ENCODE measurements at places on chromosomes 11 and 22. TPM values are rescaled to one million over a fixed set of nuclear protein-coding genes. Genes with fewer than 3 reads are reported as not detected.
A peak's percentile ranks its signal among the peaks of the same experiment; 100 is the strongest.

DNA sequence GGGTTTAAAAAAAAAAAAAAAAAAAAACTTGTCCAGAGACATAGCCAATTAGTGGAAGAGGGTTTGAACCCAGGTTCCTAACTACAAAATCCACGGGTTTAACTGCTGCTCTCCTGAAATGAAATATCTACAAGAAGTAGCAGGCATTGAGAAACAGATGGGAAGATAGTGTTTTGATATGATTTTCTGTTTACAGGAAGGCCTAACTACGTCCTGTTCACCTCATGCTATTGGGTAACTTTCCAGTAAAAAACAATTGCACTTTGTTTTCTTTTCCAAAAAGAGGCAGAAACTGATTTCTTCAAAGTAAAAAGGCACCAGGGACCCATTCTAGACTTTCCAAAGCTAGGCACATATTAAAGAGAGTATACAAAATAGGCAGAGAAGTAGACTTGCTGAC lies 5.9 kb upstream of the C11orf91 start:
- no peak for DNase-seq

DNA sequence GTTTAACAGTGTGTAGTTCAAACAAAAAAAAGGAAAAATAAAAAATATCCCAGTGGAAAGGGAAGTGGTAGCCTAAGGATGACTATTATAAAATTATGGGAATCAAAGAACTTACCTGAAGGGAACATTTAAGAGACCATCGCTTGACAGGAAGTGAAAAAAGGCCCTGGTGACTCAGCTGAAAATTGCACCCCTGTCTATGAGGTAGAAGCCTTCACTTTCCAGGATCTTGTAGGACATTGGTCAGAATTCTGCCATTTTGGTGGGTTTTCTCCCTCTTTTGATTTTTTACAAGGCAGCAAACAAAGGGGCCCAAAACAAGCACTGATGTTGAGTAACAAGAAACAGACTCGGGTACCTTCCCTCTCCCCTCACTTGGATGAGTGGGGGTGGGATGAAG lies 15.6 kb downstream of the DDX17 start:
- DNase-seq = no peak

GRCh38 chr22:20240900-20241299 lies 27.2 kb downstream of the RTN4R start:
- DNase-seq = no peak

DNA sequence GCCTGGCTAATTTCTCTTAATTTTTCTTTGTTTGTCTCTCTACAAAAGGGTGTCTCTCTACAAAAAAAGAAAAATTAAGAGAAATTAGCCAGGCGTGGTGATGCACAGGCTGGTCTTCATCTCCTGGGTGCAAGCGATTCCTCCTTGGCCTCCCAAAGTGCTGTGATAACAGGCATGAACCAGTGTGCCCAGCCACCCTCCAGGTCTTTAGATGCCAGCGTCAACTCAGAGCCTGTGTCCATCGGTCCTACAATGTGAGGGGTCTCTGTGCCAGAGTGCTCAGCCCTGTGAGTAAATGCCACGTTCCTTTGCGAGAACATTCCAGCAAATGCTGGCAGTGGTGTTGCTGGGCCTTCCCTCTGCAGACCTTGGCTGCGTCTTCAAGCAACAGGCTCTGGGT lies 62.7 kb downstream of the IGF2 start:
- DNase-seq = no peak

DNA sequence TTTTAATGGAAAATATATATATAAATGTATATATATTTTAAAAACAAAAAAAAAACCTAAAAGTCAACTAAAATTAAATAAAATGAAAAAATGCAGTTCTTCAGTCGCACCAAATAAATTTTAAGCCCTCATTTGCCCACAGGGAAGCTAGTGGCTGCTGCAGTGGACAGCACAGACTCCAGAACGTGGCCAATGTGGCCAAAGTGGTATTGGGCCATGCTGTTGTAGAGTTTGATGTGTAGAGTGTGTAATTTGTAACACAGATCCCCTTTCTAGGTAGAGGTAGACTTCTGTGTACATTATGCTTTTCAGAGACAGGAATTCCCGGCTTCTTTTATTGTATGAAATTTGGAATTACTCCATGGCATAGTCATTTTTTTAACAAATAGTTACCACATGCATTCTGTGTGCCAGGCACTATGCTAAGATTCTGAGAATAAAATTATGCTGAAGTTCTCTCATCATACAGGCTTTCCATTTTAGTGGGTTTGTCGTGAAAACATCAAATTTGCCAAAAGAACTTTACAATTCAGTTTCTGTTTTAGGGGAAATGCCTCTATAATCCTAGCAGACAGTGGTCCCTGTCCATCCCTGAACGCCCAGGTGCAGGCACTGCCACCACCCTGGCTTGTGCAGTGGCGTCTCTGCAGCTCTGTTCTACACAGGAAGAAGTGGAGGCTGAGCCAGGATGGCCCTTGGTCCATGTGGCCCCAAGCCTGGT lies 68.5 kb downstream of the MED15 start:
- DNase-seq = no peak

DNA sequence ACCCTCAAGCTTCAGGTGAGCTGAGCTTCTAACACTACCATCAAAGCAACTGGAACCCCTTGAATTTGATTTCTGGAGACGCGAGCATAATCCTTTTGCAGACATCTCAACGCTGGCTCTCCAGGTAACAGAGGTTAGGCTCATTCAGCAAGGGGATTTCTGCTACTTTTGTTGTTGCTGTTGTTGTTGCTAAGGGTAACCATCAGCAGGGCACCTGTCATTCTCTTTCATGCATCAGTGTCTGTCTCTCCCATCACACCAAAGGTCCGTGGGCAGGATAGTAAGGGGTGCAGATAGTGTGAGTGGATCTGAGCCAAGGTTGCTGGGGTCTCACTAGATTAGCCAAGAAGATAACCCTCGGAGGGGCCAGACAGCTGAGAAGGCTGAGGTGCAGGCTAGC lies 90.3 kb downstream of the TP53I11 start:
- no peak for DNase-seq

DNA sequence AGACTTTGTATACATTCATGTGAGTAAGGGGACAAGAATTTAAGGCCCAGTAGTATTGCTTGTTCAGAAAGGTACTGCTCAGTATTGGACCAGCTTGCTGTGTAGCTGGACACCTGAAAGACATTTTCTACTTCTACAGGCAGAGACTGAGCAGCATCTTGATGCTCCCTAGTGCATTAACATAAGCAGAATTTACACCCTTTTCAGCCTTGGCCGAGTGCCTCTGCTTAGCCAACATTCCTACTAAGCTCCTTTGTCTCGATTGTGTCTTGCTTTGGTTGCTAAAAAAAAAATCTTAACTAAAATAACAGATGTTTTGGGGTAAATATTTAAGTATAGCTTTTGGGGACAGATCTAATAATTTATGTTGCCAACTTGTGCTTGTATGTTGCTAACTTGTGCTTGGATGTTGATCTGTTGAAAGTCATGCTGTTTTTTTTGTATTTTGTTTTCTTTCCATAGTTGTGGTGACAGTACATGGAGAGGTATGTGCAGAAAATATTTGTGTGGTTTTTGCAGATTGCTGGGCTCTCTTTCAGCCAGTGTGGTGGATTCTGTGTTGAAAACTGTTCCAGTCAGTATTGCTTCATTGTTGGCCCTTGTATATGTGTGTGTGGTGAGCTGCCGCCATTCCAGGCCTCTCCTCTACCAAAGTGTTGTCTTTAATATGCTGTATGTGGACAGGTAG lies 3.7 kb downstream of the PTS start:
- DNase-seq = no peak

DNA sequence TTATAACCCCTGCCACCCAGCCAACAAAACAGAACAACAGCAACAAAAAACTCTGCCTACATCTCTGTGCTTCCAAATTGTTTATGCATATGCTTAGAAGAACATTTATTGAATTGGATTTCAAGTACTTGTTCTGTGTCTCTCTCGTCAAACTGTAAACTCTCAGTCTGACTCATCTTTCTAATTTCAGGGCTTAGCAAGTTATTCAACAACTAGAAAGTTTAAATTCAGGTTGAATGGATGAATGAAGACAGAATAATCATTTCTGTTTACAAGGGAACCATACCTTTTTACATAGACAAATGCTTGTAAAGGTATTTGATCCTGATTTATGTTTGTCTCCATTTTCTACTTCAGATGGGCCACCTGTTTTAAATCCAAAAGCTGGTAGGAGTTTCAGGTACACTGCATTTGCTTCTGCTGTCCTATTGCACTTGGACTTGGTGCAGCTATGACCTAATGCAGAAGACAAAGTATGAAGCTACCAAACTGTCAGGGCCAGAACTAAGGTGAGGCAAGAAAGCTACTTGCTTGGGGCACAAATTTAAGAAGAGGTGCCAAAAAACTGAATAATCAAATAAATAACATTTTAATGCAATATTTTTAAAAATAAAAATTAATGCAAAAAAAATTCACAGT lies 1.6 kb upstream of the FBXO3 start:
- no peak for DNase-seq

- no peak for DNase-seq
Observed at GRCh38 chr11:7520981-7521487, 7.2 kb downstream of the PPFIBP2 start.

DNA sequence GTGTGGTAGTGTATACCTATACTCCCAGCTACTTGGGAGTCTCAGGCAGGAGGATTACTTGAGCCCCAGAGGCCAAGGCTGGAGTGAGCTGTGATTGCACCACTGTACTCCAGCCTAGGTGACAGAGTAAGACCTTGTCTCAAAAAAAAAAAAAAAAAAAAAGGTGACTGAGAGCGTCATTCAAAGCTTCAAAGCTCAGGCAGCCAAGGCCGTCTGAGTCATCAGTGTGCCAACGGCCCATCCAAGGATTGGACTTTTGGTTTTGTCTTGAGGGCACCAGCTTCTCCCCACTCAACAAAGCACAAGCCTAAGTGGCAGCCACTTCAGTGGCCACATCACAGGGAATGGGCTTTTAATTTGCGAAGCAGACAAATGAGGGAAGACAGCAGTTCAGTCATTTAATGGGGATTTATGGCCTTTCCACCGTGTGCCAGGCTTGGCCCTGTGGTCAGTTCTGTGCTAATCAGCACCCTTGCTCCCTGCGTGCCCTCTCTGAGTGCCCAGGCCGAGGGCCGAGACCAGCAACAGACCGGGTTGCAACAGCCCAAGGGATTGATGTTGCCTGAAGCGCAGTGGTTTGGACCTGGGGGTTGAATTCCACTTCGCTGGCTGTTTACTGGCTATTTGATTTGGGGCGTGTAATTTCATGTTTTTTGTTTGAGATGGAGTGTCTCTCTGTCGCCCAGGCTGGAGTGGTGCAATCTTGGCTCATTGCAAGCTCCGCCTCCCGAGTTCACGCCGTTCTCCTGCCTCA lies 30.2 kb upstream of the CRYBB3 start:
- DNase-seq = no peak

GRCh38 chr11:82082976-82083375 lies 650.7 kb downstream of the FAM181B start:
- DNase-seq = no peak

DNA sequence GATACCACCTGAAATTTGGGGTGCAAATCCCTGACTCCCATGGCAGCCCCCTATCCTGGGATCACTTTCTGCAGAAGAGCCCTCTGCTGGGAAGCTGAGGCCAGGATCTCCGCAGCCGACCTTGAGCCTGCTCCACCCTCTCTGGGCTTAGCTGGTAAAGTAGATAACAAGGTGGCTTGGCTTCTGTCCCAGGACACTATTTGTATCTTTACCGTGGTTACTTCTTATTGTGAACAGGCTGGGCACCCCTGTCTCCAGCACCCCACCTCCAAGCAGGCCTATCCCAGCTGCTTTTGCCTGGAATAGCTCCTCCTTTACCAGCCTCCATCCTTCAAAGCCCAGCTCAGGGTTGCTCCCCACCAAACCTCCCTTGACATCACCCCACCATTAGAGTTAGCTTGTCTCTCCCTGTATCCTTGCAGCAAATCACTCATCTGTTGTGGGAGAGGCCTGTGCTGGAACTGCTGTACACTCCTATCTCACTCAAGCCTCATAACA lies 35.2 kb upstream of the P2RY2 start:
- peak; percentile 87 for DNase-seq

GRCh38 chr11:25038131-25038530 lies 541.3 kb downstream of the LUZP2 start:
- no peak for DNase-seq

DNA sequence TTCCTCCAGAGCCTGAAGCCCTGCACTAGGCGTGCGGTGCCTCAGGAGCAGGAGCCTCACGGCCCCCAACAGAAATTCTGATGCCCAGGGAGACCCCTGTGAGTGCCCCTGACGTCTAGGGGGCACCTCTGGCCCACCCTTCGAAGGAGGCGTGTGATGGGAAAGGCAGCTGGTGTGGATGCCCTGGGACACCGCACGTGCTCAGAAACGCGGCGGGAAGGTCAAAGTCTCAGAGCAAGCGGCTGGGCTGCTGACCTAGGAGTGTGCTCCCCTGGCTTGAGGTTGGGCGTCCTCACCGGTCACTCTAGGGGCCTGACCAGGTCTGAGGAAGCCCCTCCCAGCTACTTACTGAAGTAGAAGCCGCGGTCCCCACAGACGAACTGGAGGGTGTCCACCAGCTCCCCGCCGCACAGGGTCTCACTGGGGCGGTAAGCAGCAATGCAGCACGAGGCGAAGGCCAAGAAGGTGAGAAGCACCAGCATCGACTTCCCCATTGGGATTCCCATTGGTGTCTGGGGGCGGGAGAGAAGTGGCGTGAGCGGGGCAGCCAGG lies 4.1 kb downstream of the IGF2 start:
- no peak for DNase-seq

- DNase-seq = no peak
Observed at GRCh38 chr11:34339149-34340064, 18.4 kb downstream of the ABTB2 start.

GRCh38 chr22:35426801-35427140 lies 26.8 kb downstream of the MCM5 start:
- no peak for DNase-seq

GRCh38 chr11:96169250-96169649 lies 173.7 kb downstream of the MAML2 start:
- DNase-seq = no peak

- no peak for DNase-seq
Observed at GRCh38 chr11:62874851-62875250, 5.8 kb upstream of the SLC3A2 start.

DNA sequence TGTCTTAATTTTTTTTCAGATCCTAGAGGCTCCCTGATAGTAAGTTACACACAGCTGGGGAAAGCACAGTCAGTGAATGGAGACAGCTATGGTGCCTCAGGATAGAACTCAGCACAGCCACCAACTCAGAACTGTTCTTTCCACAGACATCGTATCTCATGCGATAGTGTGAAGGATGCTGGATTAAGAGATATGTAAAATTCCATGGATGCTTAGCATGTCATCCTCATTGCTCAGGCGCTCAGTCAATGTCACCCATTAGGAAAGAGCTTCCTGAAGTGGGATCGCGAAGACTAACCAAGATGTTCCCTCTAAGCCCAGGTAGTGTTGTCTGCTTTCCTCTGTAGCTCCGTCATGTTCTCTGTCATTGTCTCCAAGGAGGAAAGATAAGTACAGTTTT lies 1000.4 kb downstream of the OPCML start:
- DNase-seq = no peak

- DNase-seq = no peak
Observed at GRCh38 chr11:35274909-35275785, 136.2 kb downstream of the CD44 start.

Gene TRIM48
- not detected for total RNA-seq

Gene UPK3A
- total RNA-seq = not detected

Gene PTPN5
- not detected for total RNA-seq

Gene ZC3H12C
- 4.7 TPM for total RNA-seq

Gene HBB
- total RNA-seq = 1.5 TPM

Gene PDE2A
- 1.1 TPM for total RNA-seq

Data from K562 (cell line).